RWPE2 (cell line): ENCODE measurements at places on chromosomes 1 and 21.

DNA sequence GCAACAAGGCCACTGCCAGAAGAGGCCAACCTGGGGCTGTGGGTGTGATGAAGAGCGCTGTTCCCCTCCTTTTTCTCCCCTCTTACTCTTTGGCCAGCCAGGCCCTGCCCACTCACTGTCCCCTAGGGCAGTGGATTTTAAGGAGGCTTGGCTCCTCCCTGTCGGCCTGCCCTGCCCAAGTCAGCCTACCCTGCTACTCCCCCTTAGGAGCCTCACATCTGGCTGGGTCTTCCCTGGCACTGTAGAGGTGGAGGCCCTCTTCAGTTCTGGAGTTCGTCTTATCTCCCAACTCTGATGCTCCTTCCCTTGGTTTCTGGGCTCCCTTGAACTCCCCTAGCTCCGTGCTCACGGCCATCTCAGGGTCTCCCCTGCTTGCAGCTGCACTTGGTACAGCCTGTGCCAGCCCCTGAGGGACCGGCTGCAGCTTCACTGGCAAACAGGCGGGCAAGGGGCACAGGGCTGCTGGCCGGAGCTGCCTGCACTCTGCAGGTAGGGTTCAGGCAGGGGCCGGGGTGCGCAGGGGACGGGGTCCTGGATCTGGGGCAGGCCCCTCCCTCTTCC, 4.0 kb downstream of the AMPD2 start:
- H3K27ac ChIP-seq, result no peak overlapping the region
- DNase-seq, result no peak
- no peak overlapping the region for H3K4me3 ChIP-seq
- H3K27me3 ChIP-seq, result no peaks in the 10 kb centered on the region
- H3K36me3 ChIP-seq, result peaks cover 3% of the 10 kb centered on the region
- H3K4me1 ChIP-seq, result no peaks in the 10 kb centered on the region

DNA sequence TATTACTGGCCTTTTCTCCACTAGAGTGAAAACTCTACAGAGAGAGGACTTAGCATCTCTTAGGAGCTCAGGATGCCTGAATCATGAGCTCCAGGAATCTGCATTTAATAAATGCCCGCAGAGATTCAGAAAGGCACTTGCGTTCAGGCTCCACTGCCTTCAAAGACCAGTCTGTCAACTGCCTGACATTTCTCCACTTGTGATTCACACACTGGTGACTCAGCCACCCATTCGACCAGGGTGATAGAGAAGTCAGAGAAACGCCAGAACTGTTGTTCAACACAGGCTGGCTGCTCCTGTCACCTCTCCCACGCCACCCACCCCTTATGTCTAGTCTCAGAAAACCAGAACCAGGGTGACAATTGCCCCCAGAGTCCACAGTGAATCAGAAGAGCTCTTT, 26.9 kb upstream of the LBR start:
- peaks cover 8% of the 10 kb centered on the region for H3K4me1 ChIP-seq
- H3K4me3 ChIP-seq, result no peak overlapping the region
- peak overlapping the region; percentile 18 for H3K27ac ChIP-seq
- no peaks in the 10 kb centered on the region for H3K27me3 ChIP-seq
- no peaks in the 10 kb centered on the region for H3K36me3 ChIP-seq

- H3K4me1 ChIP-seq, result no peaks in the 10 kb centered on the region
- no peaks in the 10 kb centered on the region for H3K27me3 ChIP-seq
- H3K27ac ChIP-seq, result no peak overlapping the region
- DNase-seq, result no peak
- no peaks in the 10 kb centered on the region for H3K36me3 ChIP-seq
These were observed 4.7 kb upstream of the SPATA45 start for GRCh38 chr1:212852105-212852688.

DNA sequence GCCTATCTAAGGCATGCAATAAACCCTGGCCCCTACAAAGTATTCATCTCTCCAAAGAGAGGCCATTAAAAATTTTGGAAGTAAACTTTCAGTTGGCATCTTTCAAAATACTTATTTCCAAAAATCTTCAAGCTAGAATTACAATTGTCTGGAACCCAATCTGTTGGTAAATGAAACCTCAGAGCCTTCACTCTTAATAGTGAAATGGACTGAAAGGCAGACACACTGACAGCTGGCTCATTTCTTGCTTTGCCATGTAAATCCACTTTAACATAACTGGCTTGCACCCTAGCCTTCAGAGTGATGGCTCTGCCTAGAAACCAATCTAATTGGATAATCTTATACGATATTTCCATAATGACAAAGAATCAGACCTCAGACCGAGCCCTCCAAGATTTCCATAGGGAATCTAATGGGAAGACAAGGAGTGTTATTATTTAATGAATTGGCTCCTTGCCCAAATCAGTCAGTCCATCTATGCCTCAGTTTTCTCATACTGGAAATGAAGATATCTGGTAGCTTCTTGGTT, 9.2 kb upstream of the PALMD start:
- DNase-seq, result no peak
- no peak overlapping the region for H3K27ac ChIP-seq
- H3K27me3 ChIP-seq, result no peaks in the 10 kb centered on the region
- no peak overlapping the region for H3K4me3 ChIP-seq
- H3K4me1 ChIP-seq, result no peaks in the 10 kb centered on the region
- H3K36me3 ChIP-seq, result no peaks in the 10 kb centered on the region

DNA sequence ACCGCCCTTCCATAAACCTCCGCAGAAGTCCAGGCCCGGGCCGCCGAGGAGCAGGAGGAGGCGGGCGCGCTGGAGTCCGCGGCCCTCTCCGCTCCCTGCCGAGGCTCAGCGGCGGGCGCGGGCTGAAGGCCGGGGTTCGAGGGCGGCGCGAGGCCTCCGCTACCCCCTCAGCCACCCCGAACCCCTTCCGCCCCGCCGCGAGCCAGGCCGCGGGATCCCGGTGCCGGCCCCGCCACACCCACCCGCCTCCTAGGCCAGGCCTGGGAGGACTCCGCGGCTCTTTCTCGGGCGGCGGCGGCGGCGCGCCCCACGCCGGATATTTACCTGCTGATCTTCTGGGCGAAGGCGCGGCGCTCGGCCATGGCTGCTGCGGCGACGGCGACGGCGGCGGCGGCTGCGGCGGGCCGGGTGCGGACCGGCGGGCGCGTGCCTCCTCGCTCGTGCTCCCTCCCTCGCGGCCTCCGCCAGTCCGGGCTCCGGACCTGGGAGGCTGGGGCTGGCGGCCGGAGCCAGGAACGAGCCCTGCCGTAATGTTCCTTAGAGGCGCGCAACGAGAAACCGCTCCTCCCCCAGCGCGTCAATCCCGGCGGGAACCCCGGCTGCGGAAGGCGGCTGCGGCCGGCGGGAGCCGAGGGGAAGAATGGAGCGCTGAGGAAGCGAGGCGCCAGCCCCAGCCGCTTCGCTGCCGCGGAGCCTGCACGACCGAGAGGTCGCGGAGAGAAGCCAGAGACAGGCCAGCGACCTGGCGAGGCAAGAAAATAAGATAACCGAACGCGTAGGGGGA, at the start of gene DOCK7:
Gene DOCK7 (minus strand): TSS at position 484 of the 784 bp plus-strand sequence. CDS start 122 bp downstream, at position 362.
- H3K4me3 ChIP-seq, result peak within 1 kb of the TSS; percentile 91
- H3K36me3 ChIP-seq, result no peaks in the 10 kb centered on the region
- H3K4me1 ChIP-seq, result peaks cover 28% of the 10 kb centered on the region
- H3K27me3 ChIP-seq, result no peaks in the 10 kb centered on the region
- H3K27ac ChIP-seq, result peak within 1 kb of the TSS; percentile 78
- DNase-seq, result peak; percentile 70
